Fibroblast of upper back skin (primary cell): ENCODE measurements at places on chromosomes 2 and 18.

DNA sequence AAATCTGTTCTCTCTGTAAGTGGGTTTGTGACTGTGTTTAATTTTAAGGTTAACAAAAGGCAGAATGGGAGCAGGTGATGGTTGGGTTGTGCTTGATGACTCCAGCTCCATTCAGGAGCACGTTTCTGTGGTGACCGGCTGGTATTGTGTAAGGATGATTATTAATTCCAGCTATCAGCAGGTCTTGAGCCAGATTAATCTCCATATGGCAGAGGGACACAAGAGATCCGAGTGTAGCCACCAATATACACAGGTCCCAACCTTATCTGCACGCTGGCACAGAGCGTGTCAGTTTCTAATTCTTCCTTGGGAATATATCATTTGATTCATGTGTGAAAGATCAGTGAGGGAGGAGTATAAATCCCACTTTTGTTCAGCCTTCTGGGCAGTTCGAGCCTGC is 199.0 kb upstream of the DCC start:
- DNase-seq: no peak

DNA sequence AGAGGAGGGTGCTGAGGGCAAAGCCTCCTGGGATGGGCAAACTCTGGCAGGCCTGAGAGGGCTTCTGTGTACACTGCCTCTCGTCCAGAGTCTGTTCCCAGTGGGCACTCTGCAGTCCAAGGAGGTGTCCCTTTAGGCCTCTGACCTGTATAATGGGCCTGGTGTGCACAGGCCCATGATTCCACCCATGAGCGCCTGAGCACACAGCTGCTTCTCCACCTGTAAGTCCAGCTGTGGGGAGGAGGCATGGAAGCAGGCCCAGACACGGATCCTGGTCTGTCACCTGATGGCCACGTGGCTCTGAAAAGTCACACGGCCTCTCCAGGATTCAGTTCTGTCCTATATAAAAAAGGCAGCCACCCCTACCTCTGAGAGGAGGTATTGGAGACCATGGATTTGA is 57.0 kb downstream of the PARD6G start:
- DNase-seq: no peak

GRCh38 chr2:41886757-41887156 is 161.1 kb upstream of the PKDCC start:
- DNase-seq: no peak

GRCh38 chr2:214035091-214035852 is 375.6 kb upstream of the VWC2L start:
- no peak for DNase-seq

DNA sequence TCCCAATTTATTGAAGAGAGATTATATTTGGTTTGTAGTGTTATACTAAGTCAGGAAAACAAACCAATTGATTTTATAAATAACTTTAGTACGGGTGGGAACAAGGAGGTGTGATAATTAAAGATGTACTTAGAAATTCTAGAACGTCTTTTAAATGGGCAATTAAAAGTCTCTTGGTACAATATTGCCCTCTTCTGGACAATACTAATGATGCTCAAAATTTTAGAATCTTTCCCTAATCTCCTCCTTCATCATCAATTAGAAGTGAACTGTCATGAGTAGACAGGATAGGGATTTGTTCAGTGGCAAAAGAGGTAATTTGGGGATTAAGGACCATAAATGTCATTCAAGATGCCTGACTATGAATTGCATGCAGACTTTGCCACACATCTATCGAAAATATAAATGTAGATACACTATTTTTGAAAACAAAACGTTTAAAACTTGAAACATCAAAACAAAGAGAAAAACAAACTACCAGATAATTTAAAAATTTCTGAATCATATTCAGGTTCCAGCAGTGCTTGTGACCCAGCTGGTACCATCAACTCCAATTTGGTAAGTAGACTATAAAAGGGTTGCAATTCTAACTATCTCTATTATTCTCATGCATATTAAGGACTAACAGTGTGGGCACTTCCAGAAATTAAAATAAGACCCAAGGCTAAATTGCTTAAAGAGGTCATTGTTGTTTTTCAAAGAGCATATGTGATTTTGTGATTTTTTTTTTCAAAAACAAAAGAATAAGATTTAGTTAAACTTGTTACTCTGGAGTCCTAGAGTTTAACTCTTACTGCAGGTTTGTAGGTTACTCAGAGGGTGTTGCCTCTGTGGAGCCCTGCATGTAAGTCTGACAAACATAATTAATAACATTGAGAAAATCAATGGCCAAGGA is 123.5 kb downstream of the LAMA3 start:
- DNase-seq: peak; percentile 24

DNA sequence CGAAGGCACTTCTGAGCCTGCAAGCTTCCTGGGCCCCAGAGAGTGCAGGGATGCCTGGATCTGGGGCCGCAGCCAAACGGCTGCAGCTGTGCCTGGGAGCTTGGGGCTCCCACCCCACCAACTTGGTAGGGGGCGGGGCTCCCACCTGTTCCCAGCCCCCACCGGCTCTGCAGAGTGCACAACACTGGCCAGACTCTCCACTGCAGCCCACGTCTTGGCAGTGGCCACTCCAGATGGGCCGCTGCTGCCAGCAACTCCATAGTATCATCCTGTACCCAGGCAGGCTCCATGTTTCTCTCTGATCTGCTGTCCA is 9.9 kb downstream of the DYSF start:
- DNase-seq: no peak

- DNase-seq: no peak
Measured at GRCh38 chr18:48412339-48412929, 3.3 kb upstream of the ZBTB7C start.

DNA sequence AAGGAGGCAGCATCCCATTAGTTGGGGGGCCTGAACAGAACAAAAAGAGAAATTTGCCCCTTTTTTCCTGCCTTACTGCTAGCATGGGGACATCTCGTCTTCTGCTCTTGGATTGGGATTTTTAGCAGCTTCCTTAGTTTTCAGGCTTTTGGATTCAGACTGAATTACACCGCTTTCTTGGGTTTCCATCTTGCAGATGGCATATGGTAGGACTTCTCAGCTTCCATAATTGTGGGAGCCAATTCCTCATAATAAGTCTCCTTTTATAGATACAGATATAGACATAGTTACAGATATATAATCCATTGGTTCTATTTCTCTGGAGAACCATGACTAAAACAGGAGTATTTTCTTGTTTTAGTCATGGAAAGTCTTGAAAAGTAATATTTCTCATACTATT is 5.2 kb upstream of the RAPGEF4 start:
- no peak for DNase-seq

DNA sequence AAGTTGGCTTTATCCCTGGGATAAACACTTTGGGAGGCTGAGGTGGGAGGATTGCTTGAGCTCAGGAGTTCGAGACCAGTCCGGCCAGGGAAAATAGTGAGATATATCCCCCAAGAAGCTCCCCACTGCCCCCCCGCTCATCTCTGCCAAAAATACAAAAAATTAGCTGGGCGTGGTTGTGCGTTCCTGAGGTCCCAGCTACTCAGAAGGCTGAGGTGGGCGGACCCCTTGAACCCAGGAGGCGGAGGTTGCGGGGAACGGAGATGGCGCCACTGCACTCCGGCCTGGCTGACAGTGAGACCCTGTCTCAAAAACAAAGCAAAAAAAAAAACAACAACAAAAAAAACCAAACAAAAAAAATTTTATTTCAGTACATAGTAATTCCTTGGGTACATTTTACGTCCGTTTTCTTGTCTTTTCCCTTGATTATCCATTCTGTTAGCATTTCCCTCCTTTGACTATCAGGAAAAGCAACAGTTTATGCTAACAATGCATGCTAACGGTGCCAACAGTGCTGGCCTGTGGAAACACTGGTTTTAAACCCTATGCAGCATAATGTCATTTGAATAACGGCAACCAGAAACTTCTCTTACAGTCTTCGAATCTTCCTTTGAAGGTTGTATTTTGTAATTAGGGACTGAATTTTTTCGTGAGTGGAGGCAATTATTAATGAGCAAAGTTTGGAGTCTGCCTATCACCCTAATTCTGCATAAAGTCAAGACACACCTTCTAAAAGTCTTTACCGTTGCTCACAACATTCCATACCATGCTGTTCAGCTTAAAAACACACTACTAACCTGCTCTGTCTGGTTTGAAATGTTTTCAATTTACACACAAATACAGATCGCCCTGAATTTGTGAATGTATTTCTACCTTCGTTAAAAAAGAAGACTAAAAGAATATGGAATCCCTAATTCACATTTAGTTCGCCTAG is 721 bp upstream of the MIB1 start:
- no peak for DNase-seq

- peak; percentile 61 for DNase-seq
Measured at GRCh38 chr18:55982992-55983391, 395.0 kb upstream of the TCF4 start.

- no peak for DNase-seq
Measured at GRCh38 chr2:47079515-47080412, 75.3 kb downstream of the STPG4 start.

DNA sequence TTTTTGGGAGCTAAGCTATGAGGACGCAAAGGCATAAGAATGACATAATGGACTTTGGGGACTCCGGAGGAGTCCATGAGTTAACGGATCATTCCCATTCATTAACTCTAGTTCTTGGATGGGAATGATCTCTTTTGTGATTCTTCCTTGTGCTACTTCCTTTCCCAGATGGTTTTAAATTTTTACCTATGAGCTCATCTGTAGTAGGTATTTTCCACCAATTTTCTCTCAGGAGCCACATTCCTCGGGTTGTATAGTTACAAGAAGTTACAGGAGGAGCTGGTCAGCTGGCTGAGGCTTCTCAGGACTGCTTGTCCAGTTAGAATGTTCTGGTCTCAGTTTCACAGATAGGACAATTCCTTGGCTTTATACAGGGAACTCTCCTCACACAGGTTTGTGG is 42.9 kb upstream of the LPIN2 start:
- DNase-seq: no peak

DNA sequence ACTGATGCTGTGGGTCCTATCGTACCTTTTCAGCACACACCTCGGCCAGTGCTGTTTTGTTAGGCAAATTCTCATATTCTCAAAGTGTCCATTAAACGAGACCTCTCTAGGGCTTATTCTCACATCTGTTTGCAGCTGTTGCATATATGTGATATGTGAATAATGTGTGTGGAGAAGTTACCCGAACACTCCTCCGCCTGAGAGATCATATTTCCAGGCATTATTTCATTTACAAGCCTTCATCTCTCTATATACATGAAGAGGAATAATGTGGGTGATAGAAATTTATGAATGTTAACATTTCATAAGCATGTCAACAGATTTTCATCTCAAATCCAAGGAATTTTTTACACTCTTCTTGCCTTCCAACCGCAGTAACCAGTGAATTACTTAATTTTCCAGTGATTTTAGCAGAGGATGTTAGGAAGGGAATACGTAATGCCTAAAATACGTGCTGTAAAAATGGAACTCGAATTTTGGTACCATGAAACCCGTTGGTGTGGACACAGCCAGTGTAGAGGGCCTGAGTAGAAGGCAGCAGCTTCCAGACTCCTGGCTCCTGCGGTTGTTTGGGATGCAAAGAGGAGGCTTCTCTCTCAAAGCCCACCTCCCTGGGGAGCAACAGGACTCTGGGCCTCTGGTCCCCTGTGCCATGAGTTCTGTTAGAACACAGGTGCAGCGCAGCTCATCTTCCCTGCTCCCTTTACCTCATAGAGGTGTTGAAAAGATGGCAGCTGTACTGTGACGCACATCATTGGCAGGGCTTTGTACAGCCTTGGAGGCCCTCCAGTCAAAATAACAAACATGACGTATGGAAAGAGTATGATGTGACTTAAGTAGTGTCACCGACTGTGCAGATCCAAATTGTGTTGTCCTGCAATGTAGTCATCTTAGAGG is 280.1 kb downstream of the NEDD4L start:
- DNase-seq: no peak

DNA sequence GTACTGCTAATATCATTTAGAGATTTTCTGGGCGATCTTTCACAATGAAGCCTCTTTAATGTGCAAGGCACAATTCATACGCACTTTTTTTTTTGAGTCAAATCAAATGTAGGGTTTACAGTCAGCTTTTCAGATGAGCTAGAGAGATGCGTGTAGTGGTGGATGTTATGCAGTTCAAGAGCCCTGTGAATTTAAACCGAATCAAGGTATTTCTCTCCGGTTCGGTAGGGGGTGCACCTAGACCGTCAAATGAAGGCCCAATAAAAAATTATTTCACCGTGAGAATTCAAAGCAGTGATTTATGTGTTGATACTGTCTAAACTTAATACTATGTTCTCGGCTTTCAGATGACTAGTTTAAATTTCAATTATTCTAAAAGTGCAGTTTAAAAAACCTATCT is 1.1 kb downstream of the PTH2R start:
- no peak for DNase-seq

DNA sequence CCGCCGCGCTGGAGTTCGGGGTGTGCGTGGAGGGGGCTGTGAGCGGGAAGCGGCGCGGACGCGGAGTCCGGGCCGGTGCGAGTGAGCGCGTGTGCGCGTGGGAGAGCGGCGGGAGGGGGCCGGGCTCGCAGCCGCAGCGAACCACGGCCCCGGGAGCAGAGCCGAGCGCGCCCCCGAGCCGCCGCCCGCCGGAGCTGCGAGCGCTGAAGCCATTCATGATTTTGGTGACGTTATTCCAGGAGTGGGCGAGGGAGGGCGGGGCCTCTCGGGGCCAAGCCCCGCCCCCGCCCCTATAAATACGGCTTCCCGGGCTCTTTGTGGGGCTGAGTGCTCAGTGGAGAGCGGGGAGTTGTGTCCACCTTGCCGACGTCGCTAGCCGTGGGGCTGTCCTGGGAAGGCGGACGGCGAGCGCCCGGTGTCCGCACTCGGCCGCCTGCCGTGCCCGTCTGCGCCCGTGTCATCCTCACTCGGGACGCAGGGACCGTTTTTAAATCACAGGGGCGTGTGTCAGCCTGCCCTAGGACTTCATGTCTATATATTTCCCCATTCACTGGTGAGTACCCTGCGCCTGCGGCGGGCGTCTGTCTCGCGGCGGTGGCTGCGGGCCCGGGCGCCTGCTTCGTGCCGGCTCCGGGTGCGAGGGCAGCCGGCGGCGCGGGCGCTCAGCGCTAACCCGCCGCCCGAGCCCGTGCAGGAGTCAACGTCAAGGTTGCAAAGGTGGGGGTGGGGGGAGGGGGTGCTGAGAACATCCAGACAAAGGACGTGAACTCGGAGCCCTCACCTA is at the start of gene LBH:
Gene LBH (plus strand): TSS at position 323 of the 784 bp plus-strand sequence. CDS start 205 bp downstream, at position 528.
- peak; percentile 91 for DNase-seq

DNA sequence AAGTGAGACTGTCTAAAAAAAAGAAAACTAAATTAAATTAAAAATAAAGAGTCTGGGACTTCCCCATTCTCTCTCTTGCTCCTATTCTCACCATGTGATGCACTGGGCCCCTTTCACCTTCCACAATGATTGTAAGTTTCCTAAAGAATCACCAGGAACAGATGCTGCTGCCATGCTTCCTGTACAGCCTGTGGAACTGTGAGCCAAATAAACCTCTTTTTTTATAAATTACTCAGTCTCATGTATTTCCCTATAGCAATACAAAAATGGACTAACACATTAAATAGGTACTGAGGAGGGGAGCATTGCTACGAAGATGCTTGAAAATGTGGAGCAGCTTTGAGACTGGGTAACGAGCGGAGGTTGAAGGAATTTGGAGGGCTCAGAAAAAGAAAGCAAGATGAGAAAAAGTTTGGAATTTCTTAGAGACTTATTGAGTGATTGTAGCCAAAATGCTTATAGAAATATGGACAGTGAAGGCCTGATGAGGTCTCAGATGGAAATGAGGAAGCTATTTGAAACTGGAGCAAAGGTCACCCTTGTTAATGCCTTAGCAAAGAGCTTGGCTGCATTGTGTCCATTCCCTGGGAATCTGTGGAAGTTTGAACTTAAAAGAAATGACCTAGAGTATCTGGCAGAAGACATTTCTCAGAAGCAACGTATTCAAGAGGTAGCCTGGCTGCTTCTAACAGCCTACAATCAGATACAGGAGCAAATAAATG is 128.7 kb downstream of the EIPR1 start:
- DNase-seq: no peak
